ENCODE measurements at places on chromosomes 1 and 21. TPM values are rescaled to one million over a fixed set of nuclear protein-coding genes. Genes with fewer than 3 reads are reported as not detected.
A peak's percentile ranks its signal among the peaks of the same experiment; 100 is the strongest.

DNA sequence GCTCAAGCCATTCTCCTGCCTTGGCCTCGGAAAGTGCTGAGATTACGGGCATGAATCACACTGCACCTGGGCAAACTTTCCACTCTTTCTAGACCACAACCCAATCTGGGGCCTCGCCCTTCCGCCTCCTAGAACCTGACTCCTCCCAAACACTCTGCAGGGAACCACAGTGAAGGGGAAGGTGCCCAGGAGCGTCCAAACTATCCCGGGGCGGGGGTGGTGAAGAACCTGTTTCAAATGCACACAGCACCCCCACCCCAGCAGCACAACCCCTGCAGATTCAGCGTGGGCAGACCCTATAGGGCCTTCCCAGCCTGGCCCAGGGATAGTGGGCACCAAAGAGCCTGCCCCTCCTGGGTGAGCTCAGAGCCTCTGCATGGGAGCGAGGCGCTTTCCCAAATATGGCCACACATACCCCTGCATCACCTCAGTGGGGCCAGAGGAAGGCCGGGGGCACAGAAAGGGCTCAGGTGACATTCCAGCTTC is 86.9 kb downstream of the STUM start:
- no peak for DNase-seq

- no peak for DNase-seq
Observed at GRCh38 chr1:170675865-170676264, 11.9 kb downstream of the PRRX1 start.

DNA sequence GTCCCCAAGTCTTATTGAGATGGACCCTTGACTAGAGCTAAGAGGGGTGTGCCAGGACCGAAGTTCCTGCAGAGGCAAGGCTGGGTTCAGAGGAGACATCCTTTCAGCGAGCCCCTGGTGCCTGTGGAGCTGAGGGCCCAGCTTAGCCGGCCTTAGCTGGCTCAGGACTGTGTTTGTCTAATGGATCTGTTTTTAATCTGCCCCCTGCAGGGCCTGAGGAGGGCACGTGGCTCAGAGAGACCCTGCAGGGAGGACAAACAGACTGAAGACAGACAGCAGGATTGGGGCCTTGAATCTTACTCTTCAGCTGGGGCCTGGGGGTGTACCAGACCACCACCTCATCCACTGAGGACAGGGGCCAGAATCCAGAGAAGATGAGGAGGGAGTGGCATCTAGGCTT is 1.6 kb downstream of the CRABP2 start:
- no peak for DNase-seq

GRCh38 chr1:186974774-186975181 is 146.0 kb downstream of the PLA2G4A start:
- no peak for DNase-seq

DNA sequence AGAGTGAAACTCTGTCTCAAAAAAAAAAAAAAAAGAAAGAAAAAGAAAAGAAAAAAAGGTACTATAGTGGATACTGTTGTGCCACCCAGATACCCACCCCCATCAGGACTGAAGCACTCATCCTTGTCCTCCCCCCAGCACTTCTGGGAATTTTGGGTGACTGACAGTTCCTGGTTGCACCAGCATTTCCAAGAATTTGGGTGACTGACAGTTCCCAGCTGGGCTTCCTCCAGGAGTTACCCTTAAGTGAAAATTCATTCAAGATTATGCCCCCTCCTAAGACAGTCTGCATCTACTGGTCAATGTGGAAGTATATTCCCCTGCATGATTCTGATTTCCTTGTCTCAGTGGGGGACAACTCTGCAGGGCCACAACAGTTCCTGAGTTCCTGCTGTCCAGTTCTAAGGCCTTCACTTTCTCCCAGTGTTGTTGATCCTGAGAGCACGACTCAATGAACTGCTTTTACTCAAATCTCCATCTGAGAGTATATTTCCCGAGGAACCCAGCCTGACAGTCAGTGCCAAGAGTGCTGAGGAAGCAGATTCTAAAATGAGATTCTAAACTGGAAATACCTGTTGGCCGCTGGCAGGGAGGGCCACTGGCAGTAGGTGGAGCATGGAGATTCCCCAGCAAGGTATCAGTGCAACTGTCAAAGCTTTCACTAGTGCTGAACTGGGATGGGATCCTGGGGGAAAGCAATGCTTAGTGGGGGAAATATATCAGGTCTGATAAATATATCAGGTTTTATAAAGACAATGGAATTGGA is 18.5 kb downstream of the RIIAD1 start:
- peak; percentile 66 for DNase-seq

- peak; percentile 69 for DNase-seq
Observed at GRCh38 chr1:115807723-115808122, 33.2 kb downstream of the NHLH2 start.

- DNase-seq = no peak
Observed at GRCh38 chr1:67573311-67573872, 111.6 kb upstream of the GADD45A start.

- DNase-seq = no peak
Observed at GRCh38 chr1:206136241-206136640, 19.1 kb upstream of the AVPR1B start.

Gene BSND
- total RNA-seq = not detected

Gene AXDND1
- total RNA-seq = 2.1 TPM

Gene RGS5
- total RNA-seq = 80.9 TPM

Gene ADAMTS4
- 42.6 TPM for total RNA-seq
